ENCODE measurements at places on chromosomes 1 and 21. TPM values are rescaled to one million over a fixed set of nuclear protein-coding genes. Genes with fewer than 3 reads are reported as not detected.

DNA sequence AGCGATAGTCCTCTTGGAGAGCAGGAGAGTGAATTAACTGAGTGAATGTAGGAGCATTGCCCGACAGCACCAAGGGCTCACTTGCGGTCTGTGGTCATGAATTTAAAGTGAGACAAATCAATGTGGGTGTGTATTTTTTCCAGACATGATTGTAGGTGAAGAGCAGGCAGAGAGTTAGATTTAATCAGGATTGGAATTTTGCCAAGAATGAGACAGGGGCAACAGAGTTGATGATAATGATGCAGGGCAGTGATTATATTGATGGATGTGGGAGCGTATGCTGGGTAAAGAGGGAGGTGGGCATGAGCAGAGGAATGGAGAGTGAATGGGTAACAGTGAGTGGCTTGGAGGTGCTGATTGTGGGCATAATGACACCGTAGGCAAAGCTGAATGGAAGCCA is 20.0 kb upstream of the SYT6 start:
- DNase-seq: no peak

LCE1E gene
- not detected for total RNA-seq

- no peak for DNase-seq
Observed at GRCh38 chr1:117110774-117111173, 10.8 kb downstream of the TRIM45 start.

TEDDM1 gene
- total RNA-seq: not detected

DNA sequence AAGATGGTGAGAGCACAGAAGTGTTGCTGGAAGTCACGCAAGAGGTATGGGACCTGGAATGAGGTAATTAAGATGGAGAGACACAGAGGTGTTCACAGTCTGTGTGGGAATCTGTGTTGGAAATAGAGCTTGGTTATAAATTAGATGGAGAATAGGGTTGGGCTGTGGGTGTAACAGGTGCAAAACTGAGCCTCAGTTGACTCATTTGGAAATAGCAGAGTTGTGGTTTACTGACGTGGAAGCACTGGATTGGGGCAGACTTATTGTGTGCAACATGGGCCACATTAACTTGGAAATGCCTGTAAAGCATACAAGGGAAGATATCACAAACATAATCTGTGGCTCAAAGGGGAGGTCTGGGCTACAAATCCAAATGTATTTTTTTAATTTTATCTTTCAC is 13.0 kb downstream of the CAMSAP2 start:
- DNase-seq: peak; percentile 48

GBP7 gene
- total RNA-seq: not detected

- no peak for DNase-seq
Observed at GRCh38 chr1:167516404-167517388, 1.6 kb downstream of the CD247 start.

NFASC gene
- total RNA-seq: 16.5 TPM
